ENCODE measurements at places on chromosomes 4 and X.

DNA sequence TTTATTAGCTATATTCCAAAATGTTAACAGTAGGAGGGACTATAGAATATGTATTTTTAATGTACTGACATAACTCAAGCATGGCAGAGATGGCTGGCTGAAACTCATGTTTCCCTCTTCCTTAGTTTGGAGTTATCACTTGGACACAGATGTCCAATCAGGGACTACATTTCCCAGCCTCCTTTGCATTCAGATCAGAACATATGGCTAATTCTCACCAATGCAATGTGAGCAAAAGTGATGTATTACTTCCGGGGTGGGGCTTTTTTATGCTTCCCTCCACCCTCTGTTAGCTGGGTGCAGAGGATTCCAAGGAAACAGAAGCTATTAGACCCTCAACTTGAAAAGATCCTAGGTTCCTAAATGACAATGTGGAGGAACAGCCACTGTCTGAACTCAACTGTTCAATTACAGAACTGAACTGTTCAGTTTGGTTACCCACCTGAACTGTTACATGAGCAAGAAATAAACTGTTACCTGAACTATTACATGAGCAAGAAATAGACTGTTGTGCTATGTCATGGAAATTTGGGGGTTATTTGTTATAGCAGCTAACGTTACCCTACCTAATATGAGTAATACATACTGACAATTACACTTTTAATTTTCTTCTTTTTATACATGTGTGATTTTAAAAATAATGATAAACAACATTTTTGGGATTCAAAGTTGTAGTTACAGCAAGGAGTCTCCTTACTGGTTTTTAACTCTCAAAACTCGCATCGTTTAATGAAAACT is 29.6 kb upstream of the ERVMER34-1 start:
- DNase-seq: no peak

GRCh38 chr4:53644607-53645006 is 53.3 kb upstream of the LNX1 start:
- DNase-seq: no peak

DNA sequence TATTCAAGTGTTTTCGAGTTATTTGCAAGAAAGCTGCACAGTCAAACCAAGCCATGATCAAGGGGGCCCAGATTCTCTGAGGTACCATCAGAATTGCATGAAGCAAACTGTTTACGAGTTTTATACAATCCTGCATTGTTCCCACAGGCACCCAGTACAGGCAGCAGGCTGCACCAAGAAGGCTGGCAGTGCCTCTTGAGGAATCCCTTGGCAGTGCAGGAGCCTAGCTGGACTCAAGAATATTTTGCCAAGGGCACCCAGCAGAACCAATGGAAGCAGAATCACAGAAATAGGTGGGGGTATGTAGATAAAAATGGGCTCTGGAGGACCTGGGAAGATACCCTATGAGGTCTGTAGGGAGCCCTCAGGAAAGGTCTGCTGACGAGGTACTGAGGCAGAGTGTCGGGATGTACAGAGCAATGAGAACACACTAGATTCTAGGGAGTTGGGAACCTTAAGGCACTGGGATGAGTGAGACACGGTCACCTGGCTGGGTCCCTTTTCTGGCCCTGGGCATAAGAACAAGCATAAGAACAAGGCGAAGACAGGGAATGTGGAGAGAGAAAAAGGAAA is 2.5 kb upstream of the PLP1 start:
- no peak for DNase-seq

DNA sequence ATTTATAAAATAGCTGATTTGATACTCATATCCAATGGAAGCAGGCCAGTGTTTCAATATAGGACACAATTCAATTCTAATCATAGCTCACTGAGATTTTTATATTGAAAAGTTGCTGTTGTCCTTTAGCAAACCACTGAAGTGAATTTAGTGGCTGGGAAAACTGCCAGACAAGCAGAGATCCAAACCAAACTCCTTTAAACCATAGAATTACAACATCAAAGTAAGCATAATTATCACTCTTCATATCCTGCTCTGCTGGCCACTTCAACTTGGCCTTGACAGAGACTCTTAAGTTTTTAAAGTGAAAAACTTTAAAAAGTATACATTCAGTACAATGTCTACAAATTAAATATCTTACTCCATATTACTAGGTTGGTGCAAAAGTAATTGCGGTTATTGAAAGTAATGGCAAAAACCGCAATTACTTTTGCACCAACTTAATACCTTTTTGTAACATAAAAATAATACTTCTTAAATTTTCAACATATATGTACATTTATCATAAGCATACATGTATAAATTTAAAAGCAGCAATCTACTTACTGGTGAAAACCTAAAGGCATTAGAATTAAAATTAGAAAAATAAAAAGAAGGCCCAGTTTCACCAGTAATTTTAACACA is 433.0 kb downstream of the PCDH10 start:
- DNase-seq: no peak

DNA sequence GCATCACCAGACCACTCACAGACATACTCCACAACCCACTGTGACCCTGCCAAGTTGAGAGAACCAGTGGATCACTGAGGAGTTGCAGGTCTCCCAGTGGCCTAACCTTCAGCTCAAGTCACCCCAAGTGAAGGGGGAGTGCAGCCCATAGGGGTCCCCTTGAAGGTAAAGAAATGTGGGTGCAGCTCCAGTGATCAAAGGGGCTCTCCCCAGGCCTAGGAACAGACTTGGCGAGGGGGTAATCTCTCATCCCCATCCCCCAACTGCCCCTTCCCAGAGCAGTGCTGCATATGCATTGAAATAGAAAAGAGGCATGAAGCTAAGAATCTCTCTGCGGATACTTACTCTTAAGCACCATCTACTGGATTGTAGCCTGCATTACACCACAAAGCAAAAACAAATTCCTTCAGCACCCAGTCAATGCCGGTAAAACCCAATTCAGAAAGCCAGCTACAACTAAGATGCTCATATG is 27.0 kb downstream of the MAGEE1 start:
- DNase-seq: no peak

DNA sequence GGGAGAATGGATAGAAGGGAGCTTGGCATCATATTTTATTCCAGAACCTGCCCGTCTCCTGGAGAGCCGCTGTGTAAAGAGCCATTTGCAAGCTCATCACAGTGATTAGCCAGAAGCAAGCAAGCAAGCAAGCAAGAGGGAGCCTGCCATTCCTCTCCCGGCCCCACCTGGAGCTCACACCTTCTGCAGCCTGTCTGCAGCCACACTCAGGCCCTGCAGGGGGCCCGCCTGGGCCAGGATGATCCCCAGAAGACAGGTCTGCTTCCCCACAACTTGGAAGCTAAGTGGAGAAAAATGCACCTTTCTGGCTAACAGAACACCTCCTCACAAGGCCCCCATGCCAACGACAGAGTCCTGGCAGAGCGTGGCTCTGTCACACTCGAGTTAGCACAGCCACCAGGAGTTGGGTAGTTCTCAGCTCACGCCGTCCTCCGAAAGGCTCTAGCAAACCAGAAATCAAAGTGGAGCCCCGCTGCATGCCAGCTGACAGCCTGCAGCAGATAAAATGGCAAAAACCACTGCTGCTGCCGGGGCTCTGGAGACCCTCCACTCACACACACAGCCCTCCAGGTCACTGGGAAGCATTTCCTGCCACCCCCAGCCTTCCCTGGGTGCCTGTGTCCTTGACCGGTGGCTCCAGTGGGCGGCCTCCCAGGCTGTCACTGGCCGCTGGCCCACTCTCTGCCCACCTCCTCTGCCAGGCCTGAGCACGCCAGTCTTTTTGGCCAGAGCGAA is 54.9 kb downstream of the DCTD start:
- DNase-seq: no peak

DNA sequence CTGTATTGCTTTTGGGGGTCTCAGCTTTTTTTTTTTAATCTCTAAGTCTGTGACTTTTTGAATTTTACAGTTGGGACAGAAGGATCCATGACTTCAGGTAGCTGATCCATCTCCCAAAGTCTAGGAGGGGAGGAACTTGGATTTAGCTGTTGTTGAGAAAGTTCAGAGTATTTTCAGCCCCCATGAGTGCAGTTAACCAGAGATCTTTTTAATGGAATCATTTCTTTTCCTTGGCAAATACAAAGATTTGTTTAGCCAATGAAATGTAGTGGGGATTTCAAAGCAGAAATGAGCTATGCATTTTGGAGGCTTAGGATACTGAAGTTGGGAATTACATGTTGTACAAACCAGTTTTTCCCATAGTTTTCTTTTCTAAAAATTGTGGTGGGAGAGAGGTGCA is 18.1 kb downstream of the FNIP2 start:
- no peak for DNase-seq

- DNase-seq: no peak
These were observed 226.5 kb downstream of the FBXW7 start for GRCh38 chr4:152309418-152309817.

- DNase-seq: no peak
These were observed 41.9 kb upstream of the PDHA2 start for GRCh38 chr4:95798003-95798402.

DNA sequence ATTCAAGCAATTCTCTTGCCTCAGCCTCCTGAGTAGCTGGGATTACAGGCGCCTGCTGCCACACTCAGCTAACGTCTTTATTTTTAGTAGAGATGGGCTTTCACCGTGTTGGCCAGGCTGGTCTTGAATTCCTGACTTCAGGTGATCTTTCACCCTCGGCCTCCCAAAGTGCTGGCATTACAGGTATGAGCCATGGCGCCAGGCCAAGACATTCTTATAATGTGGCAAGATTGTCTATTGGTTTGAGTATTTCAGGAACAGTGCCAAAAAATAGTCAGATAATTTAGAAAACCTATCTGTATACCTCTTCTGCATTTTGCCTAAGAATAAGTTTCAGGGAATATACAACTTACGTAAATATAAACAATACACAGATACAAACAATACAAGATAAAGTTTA is 136.8 kb downstream of the TMA16 start:
- no peak for DNase-seq
